Stimulated activated CD4-positive, alpha-beta T cell treated with anti-CD3 and anti-CD28 coated beads, Interleukin-1b, Interleukin-23, amount 100 ng/mL, for 48 hours (primary cell): ENCODE measurements at places on chromosomes 13 and 19.

DNA sequence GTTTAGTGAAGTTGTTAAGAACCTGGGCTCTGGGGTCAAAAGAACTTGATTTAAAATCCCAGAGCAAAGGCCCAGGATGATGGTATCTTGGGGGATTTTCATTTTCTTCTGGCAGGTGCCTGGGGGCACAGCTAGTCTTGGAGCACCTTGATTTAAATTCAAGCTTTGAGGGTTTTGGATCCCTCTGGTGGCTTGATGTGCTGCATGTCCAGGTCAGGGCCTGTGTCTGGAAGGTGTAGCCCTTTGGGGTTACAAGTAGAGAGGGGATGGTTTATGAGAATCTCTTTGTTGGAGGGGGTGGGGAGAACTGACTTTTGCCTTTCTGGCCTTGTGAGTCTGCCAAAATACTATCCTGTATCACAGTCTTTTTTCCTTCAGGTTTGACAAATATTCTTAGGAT is 55.8 kb downstream of the AKAP11 start:
- DNase-seq = no peak

DNA sequence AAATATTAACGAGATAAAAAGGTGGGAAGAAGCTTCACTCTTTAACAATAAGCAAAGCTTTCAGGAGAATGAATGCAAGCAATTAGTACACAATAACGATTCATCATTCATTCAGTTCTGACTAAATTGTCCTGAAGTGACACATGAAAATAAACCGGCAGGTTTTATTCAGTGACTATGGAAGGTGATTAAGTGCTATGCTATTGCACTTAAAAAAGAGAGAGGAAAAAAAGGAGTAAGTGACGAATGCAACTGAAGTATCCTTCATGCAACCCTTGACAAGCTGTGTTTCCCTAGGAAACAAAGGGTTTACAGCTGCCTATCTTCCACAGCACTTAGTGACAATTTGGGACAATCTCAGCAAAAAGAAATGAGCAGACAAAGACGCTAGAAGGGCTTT is 1.4 kb downstream of the LIG4 start:
- DNase-seq = no peak

GRCh38 chr19:1527650-1528309 is 3.9 kb downstream of the PLK5 start:
- DNase-seq = no peak

DNA sequence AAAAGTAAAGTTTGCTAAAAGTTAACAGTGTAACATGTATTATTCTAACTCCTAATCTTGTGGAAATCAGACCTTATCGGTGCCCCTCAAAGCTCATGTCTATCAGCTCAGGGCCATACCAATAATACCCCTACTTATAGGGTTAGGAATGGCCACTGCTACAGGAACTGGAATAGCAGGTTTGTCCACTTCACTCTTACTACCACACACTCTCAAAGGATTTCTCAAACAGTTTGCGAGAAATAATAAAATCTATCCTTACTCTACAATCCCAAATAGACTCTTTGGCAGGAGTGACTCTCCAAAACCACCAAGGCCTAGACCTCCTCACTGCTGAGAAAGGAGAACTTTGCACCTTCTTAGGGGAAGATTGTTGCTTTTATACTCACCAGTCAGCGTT is 1677.7 kb downstream of the OLFM4 start:
- DNase-seq = no peak

DNA sequence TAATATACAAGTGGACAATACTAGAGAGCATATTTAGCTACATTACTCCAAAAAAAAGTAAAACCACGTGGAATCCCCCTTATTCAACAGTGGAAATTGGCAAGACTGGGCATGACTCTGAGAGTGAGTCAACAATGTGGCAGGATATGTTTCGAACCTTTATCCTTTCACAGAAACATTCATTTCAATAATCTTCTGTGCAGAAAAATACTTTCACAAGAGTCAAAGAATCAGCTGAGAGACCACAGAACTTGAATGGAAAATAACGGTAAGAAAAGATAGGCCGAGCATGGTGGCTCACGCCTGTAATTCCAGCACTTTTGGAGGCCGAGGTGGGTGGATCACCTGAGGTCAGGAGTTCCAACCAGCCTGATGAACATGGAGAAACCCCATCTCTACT is 25.1 kb upstream of the CD70 start:
- DNase-seq = peak; percentile 42

GRCh38 chr13:98416408-98416807 is 160.5 kb downstream of the STK24 start:
- no peak for DNase-seq

GRCh38 chr13:85709072-85709471 is 90.1 kb downstream of the SLITRK6 start:
- DNase-seq = no peak

DNA sequence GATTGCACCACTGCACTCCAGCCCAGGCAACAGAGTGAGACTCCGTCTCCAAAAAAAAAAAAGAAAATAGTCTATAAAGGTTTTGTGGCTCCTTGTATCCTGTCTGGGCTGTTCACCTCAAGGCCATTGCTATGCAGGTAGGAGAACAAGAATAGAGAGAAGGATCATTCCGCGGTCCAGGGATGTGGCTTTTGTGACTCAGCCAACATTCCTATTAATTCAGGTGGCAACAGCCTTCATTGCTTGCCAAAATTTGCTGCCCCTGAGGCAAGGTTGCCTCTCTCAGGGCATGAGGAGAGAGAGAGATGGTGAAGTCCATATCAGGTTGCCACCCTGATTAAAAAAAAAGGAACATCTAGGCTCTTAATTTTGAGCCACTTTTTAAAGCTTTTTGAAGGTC is 8.0 kb downstream of the ZNF551 start:
- DNase-seq = no peak

GRCh38 chr19:6020166-6020882 is 42.4 kb upstream of the RANBP3 start:
- no peak for DNase-seq

- DNase-seq = no peak
Observed at GRCh38 chr13:113231306-113232207, 22.1 kb downstream of the CUL4A start.

GRCh38 chr19:34066007-34066643 is 106.2 kb upstream of the LSM14A start:
- no peak for DNase-seq

DNA sequence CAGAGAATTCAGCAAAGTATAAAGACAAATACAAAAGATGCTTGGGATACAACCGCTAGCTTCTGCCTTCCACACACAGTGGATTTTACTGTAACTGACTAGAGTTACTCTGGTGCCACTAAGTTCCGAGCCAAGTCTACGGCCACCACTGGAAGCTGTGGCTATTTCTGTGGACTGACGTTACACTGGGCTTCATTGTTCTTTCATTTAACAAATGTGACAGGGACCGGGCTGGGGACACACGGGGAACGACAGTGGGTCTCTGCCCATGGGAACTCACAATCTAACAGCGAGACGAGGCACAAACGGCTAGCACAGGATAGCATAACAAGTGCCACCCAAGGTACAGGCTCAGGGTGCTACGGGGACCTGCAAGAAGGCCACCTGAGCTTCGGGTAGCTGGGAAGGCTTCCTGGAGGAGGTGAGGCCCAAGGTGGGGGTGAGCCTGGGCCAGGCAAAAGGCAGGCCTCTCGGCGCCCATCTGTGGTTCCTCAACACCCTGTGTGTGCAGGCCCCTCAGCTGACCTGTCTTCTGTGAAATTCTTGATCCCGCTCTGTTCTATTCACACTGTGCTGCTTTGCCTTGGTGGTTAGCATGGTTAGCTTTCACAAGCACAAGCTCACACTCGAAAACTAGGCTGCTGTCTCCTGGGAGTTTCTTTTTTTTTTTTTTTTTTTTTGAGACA is 10.3 kb upstream of the IL4I1 start:
- no peak for DNase-seq

- DNase-seq = no peak
Observed at GRCh38 chr13:46035066-46035465, 17.5 kb downstream of the ZC3H13 start.

DNA sequence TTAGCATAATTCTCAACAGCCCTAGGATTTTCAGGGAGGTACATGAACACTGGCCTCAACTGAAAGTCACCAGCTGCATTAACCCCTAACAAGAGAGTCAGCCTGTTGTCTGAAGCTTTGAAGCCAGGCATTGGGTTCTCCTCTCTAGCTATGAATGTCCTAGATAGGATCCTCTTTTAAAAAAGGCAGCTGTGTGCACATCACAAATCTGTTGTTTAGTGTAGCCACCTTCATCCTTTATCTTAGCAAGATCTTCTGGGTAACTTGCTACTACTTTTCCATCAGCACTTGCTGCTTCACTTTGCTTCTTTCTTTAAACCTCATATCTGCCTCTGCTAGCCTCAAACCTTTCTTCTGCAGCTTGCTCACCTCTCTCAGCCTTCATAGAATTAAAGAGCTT is 1692.1 kb downstream of the EFNB2 start:
- DNase-seq = no peak

DNA sequence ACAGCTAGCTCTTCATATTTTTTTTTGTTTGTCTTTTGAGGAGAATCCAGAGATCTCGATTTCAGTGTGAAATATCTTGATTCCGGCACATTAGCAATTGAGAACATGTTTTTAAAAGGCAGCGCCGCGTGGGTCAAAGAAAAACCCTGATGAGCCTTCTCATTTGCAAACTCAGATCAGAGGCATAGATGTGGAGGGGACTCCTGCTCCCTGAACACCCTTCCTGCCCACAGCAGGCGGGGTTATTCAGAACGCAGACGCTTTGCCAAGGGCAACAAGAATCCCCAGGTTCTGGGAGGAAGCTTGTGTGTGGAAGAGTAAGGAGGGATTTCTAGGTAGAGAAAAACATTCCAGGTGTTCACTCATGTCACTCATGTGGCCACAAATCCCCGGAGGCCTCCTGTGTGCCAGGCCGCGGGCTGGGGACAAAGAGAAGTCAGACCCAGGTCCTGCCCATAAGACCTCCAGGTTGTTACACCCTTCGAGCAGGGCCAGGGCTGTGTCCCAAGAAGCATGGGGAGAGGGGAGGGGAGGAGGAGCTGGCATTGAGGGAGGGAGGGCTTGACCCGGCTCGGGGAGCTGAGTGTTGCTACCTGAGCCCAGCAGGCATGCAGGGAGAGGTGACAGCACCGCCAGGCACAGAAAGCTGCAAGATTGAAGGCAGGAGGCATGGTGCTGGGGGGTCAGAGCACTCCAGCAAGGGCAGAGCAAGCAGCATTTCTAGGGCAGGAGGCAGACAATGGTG is 15.9 kb upstream of the IGLON5 start:
- DNase-seq = no peak

DNA sequence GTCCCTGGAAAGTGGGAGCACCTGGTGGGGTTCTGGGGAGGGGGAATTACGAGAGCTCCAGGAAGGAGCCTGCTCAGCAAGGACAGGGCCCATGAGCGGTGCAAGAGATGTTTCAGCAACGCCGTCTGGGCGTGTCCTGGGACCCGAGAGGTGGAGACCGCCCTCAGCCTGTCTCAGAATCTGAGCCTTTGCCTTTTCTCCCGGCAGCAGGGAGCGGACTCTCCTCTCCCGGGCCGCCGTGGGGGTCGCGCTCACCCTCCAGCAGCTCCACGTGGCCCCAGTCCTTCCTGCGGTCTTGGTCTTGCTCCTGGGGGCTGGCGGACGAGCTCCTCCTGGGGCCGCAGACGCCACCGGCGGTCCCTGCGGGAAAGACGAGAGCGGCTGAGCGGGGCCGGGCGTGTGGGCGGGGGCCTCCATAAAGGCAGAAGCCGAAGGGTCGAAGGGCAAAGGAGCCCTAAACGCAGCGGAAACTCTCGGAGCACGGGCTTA is 714 bp downstream of the POLRMT start:
- peak; percentile 45 for DNase-seq

DNA sequence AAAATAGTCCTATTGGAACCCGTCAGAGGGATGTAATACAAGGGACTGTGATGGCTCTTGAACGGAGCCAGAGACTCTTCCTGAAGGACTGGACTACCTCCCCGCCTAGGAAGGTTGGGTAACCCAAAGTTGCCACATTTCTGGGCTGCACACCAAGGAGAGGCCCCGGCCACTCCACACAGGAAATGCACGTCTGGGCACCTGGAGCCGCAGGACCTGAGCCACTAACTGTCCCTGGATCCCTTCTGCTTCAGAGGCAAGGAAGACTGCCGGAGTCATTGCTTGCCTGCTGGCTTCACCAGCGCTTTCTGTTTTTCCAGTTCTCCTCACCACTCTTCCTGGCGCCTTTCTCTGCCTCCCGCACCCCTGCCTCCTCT is 1.2 kb upstream of the FLT1 start:
- DNase-seq = no peak

DNA sequence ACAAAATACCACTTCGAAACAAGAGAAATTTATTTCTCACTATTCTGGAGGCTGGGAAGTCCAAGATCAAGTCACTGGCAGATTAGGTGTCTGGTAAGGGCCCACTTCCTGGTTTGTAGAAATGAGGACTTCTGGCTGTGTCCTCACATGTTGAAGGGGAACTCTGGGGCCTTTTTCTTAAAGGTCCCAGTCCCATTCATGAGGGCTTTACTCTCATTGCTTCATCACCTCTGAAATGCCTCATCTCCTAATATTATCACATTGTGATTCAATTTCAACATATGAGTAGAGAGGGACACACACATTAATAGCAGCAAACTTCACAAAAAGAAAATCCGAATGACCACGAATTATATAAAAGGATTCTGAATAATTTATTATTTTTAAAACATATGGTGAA is 21.6 kb upstream of the SIGLEC14 start:
- DNase-seq = no peak

DNA sequence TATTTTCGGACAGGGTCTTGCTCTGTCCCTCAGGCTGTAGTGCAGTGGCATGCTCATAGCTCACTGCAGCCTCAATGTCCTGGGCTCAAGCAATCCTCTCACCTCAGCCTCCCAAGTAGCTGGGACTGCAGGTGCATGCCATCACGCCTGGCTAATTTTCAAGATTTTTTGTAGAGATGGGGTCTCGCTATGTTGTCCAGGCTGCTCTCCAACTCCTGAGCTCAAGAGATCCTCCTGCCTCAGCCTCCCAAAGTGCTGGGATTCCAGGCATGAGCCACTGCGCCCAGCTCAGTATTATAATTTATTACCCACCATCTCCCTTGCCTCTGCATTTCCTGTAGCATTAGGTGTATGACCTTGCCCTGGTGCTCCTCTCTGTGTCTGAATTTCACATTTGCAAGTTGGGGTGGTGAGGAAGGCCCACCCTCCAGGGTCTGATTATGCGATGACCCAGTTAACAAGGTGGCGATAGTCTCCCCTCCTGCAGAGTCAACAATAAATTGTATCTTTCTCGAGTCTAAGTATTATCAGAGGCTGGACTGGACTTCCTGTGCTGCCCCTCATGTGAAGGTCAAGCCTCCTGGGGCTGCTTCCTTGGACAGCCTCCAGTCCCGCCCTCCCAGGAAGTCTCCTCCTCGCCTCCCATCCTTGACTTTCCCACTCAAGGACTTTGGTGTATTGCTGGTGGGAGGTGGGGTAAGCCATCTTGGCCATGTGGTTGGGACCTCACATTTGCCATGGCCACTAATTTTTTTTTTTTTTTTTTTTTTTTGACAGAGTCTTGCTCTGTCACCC is 1.5 kb upstream of the TUBB4A start:
- DNase-seq = no peak

GRCh38 chr13:108496362-108497210 is 132.8 kb upstream of the MYO16 start:
- no peak for DNase-seq

GRCh38 chr19:32921624-32922023 is 50.1 kb downstream of the CEP89 start:
- DNase-seq = peak; percentile 45

GRCh38 chr19:51327066-51328001 is 14.6 kb downstream of the VSIG10L start:
- DNase-seq = peak; percentile 78

GRCh38 chr13:25286308-25286968 is 850 bp downstream of the MTMR6 start:
- peak; percentile 28 for DNase-seq
